ENCODE measurements at places on chromosomes 11 and 22. TPM values are rescaled to one million over a fixed set of nuclear protein-coding genes. Genes with fewer than 3 reads are reported as not detected.

Gene LRRC56
- 0.98 TPM for total RNA-seq

Gene NRGN
- 1.5 TPM for total RNA-seq

Gene OR5B21
- not detected for total RNA-seq

Gene CREB3L1
- total RNA-seq = 1.7 TPM

Gene NLRP10
- not detected for total RNA-seq

Gene FERMT3
- 0.98 TPM for total RNA-seq

Gene SLC25A1
- total RNA-seq = 26.3 TPM

Gene A4GALT
- 0.49 TPM for total RNA-seq

Gene KBTBD4
- total RNA-seq = 24.6 TPM

Gene TESMIN
- under 0.01 TPM for total RNA-seq

Gene LMO2
- 13.5 TPM for total RNA-seq

Gene FREY1
- 0.25 TPM for total RNA-seq
